ENCODE measurements at places on chromosomes 11 and 22.

- no peaks in the 10 kb centered on the region for H3K36me3 ChIP-seq
- no peak overlapping the region for H3K27ac ChIP-seq
- H3K4me3 ChIP-seq, result no peak overlapping the region
- DNase-seq, result no peak
- peaks cover 35% of the 10 kb centered on the region for H3K27me3 ChIP-seq
- no peaks in the 10 kb centered on the region for H3K4me1 ChIP-seq
Observed at GRCh38 chr11:134668076-134668475, 256.0 kb upstream of the B3GAT1 start.

DNA sequence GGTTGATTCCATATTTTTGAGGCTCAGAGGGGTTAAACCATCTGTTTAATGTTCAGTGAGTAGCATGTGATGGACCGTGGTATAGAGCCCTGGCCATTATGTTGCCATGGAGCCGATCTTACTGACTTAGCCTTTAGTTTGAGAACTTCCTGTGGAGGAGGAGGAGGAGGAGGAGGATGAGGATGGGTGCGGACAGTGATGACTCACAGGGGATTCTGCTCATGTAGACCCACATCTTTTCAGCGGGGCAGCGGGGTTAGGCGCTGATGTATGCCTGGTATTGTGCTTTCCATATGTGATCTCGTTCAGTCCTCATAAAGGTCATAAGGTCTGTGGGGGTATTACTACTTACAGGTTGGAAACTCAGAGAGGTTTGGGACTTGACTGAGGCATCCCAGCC lies 13.9 kb downstream of the STX3 start:
- peaks cover 13% of the 10 kb centered on the region for H3K4me1 ChIP-seq
- no peak overlapping the region for H3K4me3 ChIP-seq
- no peak for DNase-seq
- H3K36me3 ChIP-seq, result no peaks in the 10 kb centered on the region
- no peaks in the 10 kb centered on the region for H3K27me3 ChIP-seq
- no peak overlapping the region for H3K27ac ChIP-seq

- H3K4me1 ChIP-seq, result peaks cover 25% of the 10 kb centered on the region
- H3K27me3 ChIP-seq, result no peaks in the 10 kb centered on the region
- H3K4me3 ChIP-seq, result no peak overlapping the region
- H3K36me3 ChIP-seq, result no peaks in the 10 kb centered on the region
- peak; percentile 91 for DNase-seq
- H3K27ac ChIP-seq, result peak overlapping the region; percentile 86
Observed at GRCh38 chr11:12066056-12066798, 44.2 kb upstream of the MICAL2 start.

- no peak overlapping the region for H3K27ac ChIP-seq
- DNase-seq, result no peak
Observed at GRCh38 chr22:37493979-37494378, 7.8 kb upstream of the MFNG start.

GRCh38 chr22:23688571-23688970 lies 2.2 kb upstream of the RGL4 start:
- no peak overlapping the region for H3K27ac ChIP-seq
- H3K4me3 ChIP-seq, result no peak overlapping the region
- no peaks in the 10 kb centered on the region for H3K27me3 ChIP-seq

- no peak overlapping the region for H3K27ac ChIP-seq
- no peak for DNase-seq
- H3K4me1 ChIP-seq, result no peaks in the 10 kb centered on the region
- 0 out of 2 replicates have a peak, but pooled peaks cover 2% of the 10 kb centered on the region for H3K36me3 ChIP-seq
- no peaks in the 10 kb centered on the region for H3K27me3 ChIP-seq
Observed at GRCh38 chr11:113831314-113831713, 44.1 kb downstream of the USP28 start.

DNA sequence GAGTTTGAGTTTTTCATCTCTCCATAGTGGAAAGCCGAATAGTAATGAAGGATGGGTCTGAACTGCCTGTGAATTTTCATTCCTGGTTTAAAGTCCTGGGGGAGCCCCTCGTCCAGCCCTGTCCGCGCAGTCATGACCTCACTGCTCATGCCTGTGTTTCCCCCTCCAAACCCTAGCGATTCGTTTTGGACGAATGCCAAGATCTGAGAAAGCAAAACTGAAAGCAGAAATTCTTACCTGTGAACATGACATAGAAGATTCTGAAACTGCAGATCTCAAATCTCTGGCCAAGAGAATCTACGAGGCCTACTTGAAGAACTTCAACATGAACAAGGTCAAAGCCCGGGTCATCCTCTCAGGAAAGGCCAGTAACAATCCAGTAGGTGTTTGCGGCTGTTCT lies 30.5 kb downstream of the CDPF1 start:
- H3K4me1 ChIP-seq, result no peaks in the 10 kb centered on the region
- no peaks in the 10 kb centered on the region for H3K27me3 ChIP-seq
- no peak overlapping the region for H3K27ac ChIP-seq
- H3K36me3 ChIP-seq, result no peaks in the 10 kb centered on the region
- no peak overlapping the region for H3K4me3 ChIP-seq

GRCh38 chr11:73114110-73114834 lies 27.8 kb downstream of the FCHSD2 start:
- H3K4me1 ChIP-seq, result no peaks in the 10 kb centered on the region
- no peak overlapping the region for H3K4me3 ChIP-seq
- DNase-seq, result no peak
- no peak overlapping the region for H3K27ac ChIP-seq
- H3K27me3 ChIP-seq, result no peaks in the 10 kb centered on the region
- no peaks in the 10 kb centered on the region for H3K36me3 ChIP-seq

DNA sequence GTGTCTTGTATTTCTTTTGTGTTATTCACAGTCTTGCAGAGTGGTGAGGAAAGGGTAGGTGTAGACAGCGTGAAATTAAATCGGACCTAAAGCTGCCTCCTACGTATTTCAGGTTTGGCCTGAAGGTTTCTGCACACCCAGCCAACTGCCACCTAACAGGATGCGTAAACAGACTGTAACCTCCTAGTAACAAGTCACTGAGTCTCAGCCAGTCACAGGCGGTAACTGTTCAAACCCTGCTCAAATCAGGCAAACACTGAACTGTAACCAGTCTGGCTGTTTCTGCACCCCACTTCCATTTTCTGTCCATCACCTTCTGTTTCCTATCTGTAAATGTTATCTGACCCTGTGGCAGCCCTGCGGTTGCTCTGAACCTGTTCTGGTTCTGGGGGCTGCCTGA lies 87.1 kb downstream of the ADAMTS15 start:
- H3K36me3 ChIP-seq, result no peaks in the 10 kb centered on the region
- no peak overlapping the region for H3K4me3 ChIP-seq
- H3K27me3 ChIP-seq, result no peaks in the 10 kb centered on the region
- H3K4me1 ChIP-seq, result no peaks in the 10 kb centered on the region
- H3K27ac ChIP-seq, result peak overlapping the region; percentile 30

DNA sequence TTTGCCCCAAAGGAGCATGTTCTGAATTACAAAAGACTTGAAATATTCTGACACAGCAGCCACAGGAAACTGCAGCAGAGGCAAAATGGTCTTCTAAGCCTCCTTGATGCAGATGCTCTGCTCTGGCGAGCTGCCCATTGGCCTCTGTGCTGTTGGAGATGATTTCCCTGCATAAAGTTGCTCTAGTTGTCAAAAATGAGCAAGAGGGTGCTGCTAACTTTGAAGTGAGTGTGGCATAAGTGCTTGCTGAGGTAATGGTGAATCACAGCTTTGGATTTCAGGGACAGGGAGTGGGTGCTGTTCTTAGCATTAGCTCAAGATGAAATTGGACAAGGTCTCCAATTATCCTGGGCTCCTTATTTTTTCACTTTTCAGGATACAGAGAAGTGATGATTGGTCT lies 435.4 kb downstream of the TMEM135 start:
- no peak overlapping the region for H3K4me3 ChIP-seq
- H3K36me3 ChIP-seq, result no peaks in the 10 kb centered on the region
- DNase-seq, result no peak

DNA sequence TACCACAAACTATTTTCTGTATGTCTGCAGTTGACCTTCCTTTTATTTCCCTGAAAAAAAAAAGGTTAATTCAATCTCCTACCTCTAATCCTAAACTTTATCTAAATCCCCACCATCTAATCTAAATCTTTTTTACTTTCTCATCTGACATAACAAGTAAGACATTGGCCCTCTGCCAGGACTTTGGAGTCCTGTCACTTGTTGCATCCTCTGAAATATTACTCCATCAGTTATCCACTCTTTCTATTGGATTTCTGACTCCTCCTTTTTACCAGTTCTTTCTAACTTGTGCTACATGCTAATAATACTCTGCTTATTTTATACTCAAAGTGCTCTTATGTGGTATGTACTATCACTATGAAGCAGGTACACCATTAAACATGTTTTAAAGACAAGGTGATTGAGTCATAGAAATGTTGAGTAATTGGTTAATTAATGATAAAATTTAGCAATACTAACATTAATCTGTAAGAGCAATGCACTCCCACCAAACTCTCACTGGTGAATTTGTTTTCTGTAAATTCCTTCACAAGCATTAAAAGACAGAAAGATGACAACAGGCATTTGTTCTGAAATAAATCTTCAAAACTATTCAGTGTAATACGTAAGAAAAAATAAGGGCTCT lies 914.2 kb upstream of the RAG2 start:
- no peak overlapping the region for H3K27ac ChIP-seq
- no peak overlapping the region for H3K4me3 ChIP-seq
- no peak for DNase-seq
- no peaks in the 10 kb centered on the region for H3K36me3 ChIP-seq

- no peaks in the 10 kb centered on the region for H3K27me3 ChIP-seq
- no peak for DNase-seq
- H3K4me1 ChIP-seq, result peaks cover 20% of the 10 kb centered on the region
Observed at GRCh38 chr11:2400762-2401435, 349 bp downstream of the TSSC4 start.

- no peak overlapping the region for H3K27ac ChIP-seq
- no peak overlapping the region for H3K4me3 ChIP-seq
- H3K4me1 ChIP-seq, result no peaks in the 10 kb centered on the region
- no peak for DNase-seq
- no peaks in the 10 kb centered on the region for H3K36me3 ChIP-seq
- H3K27me3 ChIP-seq, result no peaks in the 10 kb centered on the region
Observed at GRCh38 chr11:12448131-12448939, 71.0 kb downstream of the PARVA start.

DNA sequence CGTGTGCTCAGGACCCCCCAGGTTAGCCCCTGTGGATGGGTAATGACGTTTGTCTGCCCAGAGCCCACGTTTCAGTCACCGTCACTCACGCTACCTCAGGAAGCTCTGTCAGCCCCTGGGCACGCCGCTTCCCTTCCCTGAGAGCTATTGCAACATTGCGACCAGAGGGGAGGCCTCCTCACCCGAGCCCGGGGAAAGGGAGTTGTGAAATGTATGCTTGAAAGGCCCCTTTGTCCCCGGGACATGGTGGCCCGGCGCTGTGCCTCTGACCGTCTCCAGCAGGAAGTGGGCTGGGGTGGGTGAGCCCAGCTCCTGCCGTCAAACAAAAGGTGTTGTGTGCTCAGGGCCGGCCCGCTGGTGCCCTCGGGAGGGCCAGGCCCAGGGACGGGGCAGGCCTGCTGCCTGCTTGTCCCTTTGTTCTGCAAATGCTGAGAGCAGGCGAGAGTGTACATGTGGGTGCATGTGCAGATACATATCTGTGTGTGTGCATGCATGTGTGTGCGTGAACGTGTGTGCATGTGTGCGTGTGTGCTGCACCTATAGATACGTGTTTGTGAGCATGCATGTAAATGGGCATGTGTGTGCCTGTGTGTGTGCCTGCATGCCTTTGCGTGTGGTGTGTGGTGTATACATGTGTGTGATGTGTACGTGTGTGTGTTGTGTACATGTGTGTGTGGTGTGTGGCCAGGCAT lies 1125.0 kb downstream of the BRD1 start:
- H3K27me3 ChIP-seq, result no peaks in the 10 kb centered on the region
- no peak overlapping the region for H3K27ac ChIP-seq
- no peak for DNase-seq
- no peaks in the 10 kb centered on the region for H3K4me1 ChIP-seq
- H3K4me3 ChIP-seq, result no peak overlapping the region

DNA sequence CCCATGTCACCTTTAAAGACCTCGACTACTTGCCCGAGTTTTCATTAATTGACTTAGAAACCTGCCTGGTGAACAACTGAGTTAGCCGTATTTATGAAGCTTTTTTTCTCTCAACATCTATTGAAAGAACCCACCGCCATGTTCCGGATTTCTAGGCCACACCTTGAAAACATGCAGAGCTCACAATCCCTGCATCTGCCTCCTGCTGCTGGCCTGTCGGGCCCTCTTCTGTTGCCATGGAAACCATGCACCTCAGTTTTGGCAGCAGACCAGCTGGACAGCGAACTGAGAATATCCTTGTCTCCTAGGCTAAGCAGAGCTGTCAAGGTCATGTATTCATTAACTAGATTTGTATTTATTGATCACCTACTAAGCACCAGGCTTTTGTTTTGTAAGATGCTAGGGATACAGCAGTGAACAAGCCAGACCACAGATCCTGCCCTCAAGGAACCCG lies 4.3 kb upstream of the PATZ1 start:
- no peaks in the 10 kb centered on the region for H3K36me3 ChIP-seq
- DNase-seq, result no peak
- H3K27ac ChIP-seq, result no peak overlapping the region
- no peaks in the 10 kb centered on the region for H3K27me3 ChIP-seq
- peaks cover 4% of the 10 kb centered on the region for H3K4me1 ChIP-seq
- H3K4me3 ChIP-seq, result no peak overlapping the region

DNA sequence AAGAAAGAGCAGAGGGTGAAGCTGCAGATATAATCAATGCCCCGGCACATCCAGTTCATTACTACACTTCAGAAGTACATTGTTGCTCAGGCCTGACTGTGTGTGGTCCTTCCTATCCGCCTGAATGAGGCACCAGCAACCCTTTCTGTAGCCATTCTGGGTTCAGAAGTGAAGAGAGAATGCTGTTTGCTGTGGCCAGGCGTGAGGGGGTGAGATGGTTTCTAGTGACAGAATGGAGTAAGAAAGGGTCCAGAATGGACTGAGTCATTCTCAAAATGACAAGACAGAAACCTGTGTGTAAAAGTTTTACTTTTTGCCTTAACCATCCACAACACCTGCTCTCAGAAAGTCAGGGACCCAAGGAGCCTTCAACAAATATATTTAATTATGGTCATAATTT lies 334.8 kb downstream of the GUCY1A2 start:
- no peaks in the 10 kb centered on the region for H3K36me3 ChIP-seq
- no peak for DNase-seq
- H3K27me3 ChIP-seq, result no peaks in the 10 kb centered on the region
- H3K27ac ChIP-seq, result no peak overlapping the region
- no peaks in the 10 kb centered on the region for H3K4me1 ChIP-seq
- H3K4me3 ChIP-seq, result no peak overlapping the region

- no peak overlapping the region for H3K4me3 ChIP-seq
- no peaks in the 10 kb centered on the region for H3K36me3 ChIP-seq
- H3K27ac ChIP-seq, result no peak overlapping the region
- no peak for DNase-seq
Observed at GRCh38 chr11:106463796-106464201, 386.3 kb downstream of the AASDHPPT start.

GRCh38 chr22:30612789-30613188 lies 5.8 kb downstream of the TCN2 start:
- H3K27me3 ChIP-seq, result no peaks in the 10 kb centered on the region
- H3K4me3 ChIP-seq, result no peak overlapping the region
